ENCODE measurements at places on chromosomes 5 and 9.

- no peak for DNase-seq
Observed at GRCh38 chr5:98095072-98095471, 678.4 kb upstream of the RGMB start.

DNA sequence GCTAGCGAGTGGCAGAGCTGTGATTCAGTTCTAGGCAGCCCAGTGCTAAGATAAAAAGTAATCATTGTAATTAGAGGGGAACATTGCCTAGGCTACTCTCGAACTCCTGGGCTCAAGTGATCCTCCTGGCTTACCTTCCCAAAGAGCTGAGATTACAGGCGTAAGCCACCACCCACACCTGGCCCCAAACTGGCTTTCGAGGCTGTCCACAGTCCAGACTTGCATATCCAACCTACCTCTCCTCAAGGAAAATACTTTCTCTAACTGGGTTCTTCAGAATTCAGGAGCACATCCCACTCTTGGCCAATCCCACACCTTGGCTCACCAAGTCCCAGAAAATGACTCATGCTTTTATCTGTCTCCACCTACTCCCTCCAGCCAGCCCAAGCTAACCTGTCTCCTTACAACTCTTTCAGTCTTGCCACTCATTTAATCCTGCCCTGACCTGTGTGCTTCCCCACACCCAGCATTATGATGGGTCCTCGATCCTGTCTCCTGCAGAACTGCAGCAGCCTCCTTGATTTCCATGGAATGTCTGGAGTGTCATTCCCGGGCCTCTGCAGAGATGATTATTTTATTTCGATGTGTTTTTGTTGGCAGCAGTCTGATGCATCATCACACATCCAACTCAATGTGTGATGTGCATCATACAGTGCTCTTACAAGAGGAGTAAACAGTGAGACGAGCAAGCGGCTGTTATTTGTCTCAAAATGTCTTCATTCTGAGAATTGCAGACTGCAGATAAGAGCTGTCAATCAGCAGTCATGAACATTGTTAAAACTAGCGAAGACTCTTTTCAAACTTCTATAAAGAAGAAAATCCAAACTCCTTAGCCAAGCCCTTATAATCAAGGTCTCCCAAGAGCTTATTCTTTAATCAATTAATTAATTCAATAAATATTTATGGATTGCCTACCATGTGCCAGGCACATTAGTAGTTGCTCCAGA is 167.3 kb downstream of the SEC61B start:
- DNase-seq = no peak

- DNase-seq = no peak
Observed at GRCh38 chr5:32239385-32239784, 65.3 kb upstream of the GOLPH3 start.

GRCh38 chr5:6568889-6569288 is 64.0 kb downstream of the NSUN2 start:
- DNase-seq = no peak

DNA sequence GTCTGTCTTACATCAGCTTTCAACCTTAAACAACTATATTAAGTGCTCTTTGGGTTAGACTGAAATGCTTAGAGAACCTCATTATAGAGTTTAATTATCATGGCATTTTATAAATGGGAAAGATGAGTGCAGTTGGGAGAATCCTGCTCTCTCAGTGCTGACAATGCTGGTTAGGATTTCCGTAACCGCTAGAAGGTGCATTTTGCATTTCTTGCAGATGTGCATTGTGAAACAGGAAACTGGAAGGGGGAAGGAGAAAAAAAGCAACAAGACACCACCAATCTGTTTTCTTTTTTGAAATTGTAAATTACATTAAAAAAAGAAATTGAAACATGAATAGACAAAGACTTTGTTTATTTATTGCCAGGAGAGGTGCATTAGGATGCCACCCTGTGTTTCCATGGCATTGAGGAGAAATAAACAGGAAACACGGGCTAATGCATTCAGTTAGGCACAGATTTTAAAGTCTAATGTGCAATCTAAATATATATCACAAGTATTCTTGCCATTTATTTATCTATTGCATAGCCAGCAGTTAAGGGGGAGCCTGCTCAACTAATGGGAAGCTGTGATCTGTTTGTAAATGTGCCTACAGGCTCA is 478.9 kb downstream of the PSAT1 start:
- DNase-seq = no peak

GRCh38 chr5:113612060-113612496 is 98.6 kb downstream of the YTHDC2 start:
- DNase-seq = no peak

GRCh38 chr5:81544351-81545018 is 150.6 kb upstream of the ACOT12 start:
- no peak for DNase-seq

DNA sequence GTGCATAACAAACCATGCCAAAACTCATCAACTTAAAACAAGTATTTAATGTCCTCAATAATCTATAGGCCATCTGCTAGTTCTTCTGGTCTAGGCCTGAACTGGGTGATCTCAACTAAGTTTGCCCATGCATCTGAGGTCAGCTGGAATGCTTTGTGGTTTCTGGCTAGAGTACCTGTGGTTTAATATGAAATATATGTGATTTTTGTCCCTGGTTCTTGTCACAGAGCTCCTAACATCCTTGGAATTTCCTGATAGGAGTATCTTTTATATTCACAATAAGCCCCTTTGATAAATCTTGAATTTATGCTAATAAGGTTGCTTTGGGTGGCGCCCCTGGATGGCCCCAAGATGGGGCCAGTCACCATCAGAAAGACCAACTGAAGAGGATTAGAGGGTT is 535.9 kb downstream of the DNAH5 start:
- DNase-seq = no peak

DNA sequence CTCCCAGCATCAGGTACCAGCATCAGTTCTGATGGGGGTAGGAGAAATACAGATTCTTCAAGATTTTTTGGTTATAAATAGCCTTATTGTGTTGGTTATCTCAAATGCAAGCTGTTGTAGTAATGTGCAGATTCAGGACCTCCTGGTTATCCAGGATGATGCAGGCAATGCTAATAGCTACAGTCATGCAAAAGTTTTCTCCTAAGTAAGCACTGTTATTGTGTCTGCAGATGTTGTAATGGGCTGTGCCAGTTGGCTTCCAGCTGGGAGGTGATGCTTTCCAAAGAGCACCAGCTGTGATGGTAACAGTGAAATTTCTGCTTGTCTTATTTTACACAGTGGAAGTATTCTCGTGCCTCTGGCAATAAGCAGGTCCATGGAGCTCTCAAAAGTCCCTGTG is 719.2 kb upstream of the CTNND2 start:
- DNase-seq = no peak

GRCh38 chr5:124859027-124859426 is 112.6 kb upstream of the ZNF608 start:
- DNase-seq = no peak

DNA sequence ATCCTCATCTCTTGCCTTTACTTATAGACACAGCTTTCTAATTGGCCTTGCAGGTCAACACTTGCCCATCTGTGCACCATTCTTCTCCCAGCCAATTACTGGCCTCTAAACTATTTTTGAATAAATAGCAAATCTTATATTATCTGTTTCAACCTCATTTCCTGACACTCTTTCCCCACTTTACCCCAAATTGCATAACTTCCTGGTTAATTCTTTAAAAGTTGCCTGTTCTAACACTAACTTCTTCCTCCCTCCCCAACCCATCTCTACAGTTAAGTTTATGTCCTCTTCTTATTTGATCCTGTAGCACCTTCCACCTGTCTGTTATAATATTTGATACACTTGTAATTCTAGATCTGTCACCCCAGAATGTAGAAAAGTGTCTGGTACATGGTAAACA is 372.1 kb downstream of the PDE4D start:
- no peak for DNase-seq

GRCh38 chr9:110476251-110476650 is 103.3 kb downstream of the SVEP1 start:
- no peak for DNase-seq

GRCh38 chr5:96963267-96963666 is 27.4 kb downstream of the LNPEP start:
- DNase-seq = no peak

- DNase-seq = no peak
Observed at GRCh38 chr9:4223312-4223833, 76.5 kb downstream of the GLIS3 start.

GRCh38 chr5:178573216-178573615 is 17.0 kb downstream of the COL23A1 start:
- DNase-seq = no peak

DNA sequence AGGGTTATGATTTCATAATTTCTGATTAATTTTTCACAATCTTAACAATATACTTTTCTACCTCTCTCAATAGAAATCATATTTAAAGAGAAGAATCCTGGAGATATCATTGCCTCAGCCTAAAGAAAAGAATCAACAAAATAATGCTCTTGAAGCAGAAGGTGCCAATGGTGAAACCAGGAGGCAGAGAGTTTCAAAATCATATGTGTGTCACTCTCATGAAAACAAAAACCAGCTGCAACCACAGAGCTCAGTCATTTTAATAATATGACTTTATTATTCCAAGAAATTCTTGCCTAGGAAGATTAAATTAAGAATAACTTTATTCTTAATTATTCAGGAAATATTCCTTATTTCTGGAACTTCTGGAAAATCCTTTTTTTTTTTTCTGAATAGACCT is 266.8 kb upstream of the ACTBL2 start:
- DNase-seq = no peak

- no peak for DNase-seq
Observed at GRCh38 chr9:77735494-77735893, 87.4 kb upstream of the GNA14 start.

GRCh38 chr9:130931508-130932254 is 7.4 kb downstream of the FIBCD1 start:
- no peak for DNase-seq

DNA sequence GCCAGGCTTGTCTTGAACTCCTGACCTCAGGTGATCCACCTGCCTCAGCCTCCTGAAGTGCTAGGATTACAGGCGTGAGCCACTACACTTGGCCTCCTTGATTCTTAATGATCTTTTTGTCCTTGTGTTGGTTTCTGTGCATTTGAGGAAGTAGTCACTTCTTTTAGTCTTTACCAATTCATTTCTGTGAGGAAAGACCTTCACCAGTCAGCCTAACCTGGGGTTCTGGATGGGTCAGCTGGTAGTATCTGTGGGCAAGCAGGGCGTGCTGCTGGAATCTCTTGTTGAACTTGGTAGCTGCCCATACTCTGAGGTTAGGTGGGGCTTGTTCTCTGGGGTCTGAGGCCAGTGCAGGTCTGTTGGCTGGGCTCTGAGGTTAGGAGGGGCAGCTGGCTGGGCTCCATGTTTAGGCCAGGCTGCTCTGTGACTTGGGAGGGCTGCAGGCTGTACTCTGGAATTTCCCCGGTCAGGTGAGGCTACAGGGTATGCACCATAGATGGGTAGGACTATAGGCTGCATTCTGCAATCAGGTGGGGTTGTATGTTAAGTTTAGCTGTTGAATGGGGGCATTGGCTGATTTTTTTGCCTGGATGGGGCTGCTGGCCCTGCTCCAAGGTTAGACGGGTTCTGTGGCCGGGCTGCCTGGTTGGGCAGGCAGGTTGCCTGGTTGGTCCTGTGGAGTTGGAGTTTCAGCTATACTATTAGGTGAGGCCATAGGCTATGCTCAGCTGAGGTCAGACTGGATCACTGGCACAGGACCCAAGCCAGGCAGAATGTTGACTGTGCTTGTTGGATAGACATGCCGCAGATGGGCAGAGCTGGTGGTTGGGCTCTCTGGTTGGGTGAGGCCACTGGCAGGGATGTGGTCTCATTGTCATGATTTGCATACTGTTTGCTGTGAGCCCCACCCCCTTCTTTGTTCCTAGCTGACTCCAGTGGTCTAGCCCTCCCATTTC is 19.2 kb downstream of the UBAP1 start:
- no peak for DNase-seq

GRCh38 chr5:127563136-127563535 is 45.7 kb downstream of the PRRC1 start:
- no peak for DNase-seq

DNA sequence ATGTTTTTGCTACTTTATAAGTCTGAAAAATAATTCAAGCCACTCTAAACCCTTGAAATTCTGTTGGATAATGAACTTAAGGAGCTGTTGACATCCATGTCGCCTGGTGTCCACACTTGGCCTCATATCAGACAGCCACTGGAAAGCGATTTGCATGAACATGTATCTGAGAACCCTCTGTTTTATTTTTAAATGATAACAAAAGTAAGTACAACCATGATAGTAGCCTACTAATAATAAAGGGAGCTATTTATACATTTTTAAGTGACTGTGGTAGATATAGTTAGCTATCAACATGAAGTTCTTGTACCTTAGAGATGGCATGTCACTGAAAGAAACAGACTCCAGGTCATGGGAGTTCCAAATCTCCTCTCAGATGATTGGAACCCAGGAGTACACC is 53.3 kb downstream of the PLCXD3 start:
- DNase-seq = no peak

GRCh38 chr5:147567917-147568598 is 58.2 kb upstream of the DPYSL3 start:
- no peak for DNase-seq

DNA sequence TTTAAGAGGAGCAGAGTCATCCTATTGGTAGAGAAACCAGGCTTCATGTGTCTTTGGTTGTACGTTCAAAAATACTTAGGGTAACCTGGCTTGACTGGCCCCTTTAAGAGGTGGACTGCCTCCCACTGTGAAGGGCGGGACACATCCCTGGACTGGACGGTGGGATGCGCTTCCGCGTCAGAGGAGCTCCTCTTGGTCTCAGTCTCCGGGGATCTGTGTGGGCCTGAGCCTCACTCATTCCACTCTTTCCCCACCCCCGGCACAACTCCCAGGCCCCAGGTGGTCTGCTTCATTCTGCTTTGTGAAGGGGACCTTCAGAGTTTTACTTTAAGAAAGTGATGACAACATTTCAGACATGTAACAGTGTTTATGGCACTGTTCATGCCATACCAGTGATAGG is 601.1 kb downstream of the IRX1 start:
- DNase-seq = no peak

DNA sequence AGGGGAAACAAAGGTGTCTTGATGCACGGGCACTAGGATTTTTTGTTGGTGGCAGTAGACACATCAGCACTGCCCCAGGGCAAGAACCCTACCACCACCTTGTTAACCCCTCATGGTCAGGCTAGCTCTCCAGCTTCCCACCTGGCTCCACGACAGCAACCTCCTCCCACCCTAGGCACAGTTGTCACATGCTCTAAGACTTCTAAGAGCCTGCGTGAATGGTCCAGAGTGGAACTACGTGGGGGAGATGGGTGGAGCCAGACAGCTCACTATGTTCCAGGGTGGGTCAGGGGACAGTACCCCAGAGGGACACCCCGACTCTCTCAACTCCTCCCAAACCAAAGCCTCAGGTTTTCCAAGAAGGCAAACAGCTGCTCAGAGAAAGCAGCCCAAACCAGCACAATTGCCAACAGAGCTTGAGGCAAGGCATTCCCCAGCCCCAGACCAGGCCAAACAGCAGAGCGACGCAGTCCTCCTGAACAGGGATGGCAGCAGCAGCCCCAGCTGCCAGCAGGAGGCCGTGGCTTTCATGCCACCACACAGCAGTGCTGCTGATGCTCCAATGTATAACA is 78.0 kb downstream of the NRG2 start:
- DNase-seq = no peak

GRCh38 chr5:68418201-68418600 is 202.6 kb downstream of the PIK3R1 start:
- DNase-seq = no peak

- peak; percentile 7 for DNase-seq
Observed at GRCh38 chr9:34457266-34458012, 931 bp downstream of the FAM219A start.

Data from activated CD8-positive, alpha-beta memory T cell treated with anti-CD3 and anti-CD28 coated beads for 1 hour (primary cell).